ENCODE measurements at places on chromosomes 13 and 19. TPM values are rescaled to one million over a fixed set of nuclear protein-coding genes. Genes with fewer than 3 reads are reported as not detected.

DENND1C gene
- 1.2 TPM for total RNA-seq

ZNF541 gene
- 0.99 TPM for total RNA-seq

ZSCAN4 gene
- not detected for total RNA-seq

LRRC63 gene
- not detected for total RNA-seq

DNA sequence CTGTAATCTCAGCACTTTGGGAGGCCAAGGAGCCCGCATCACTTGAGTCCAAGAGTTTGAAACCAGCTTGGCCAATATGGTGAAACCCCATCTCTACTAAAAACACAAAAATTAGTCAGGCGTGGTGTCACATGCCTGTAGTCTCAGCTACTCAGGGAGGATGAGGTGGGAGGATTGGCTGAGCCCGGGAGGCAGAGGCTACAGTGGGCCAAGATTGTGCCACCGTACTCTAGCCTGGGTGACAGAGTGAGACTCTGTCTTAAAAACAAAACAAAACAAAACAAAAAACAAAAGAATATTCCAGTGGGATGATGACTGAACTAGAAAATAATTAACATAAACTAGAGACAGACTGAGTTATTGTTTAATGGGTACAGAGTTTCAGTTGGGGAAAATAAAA, 81.7 kb upstream of the ABCC4 start:
- DNase-seq, result no peak

- no peak for DNase-seq
Observed at GRCh38 chr13:103531278-103531677, 465.1 kb upstream of the SLC10A2 start.

DNA sequence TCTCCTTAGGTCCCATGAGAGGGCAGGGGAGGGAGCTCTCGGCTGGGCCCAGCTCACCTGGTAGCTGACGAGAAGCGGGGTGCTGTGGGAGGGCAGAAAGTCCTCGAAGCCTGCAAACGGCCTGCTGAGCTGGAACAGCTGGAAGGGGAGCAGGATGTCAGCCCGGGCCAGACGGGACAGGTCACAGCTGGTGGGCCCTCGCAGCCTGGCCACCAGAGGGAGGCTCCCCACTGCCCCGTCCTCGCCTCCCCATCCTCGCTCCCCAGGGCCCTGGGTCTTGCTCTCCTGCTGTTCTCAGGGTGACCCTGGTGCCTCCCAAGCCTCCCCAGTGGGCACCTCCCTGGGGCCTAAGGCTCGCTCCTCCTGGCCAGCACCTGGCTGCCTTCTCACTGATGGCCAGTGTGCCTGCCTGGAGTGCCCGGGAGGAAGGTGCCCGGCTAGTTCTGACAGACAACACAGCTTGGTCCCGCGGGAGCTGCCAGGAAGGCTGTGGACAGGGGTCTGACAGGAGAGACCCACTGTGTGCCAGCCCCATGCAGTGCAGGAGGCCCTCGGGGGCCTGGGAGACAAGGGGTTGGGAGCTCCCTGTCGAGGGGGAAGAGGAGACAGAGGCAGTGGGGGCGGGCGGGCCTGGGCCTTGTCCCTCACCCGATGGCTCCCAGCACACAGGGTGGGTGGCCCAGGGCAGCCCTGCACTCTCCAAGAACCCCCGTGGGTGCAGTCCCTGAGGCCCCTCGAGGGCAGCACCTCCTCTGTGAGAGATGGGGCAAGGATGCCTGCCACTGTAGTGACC, 20.3 kb downstream of the GPX4 start:
- DNase-seq, result no peak

DNA sequence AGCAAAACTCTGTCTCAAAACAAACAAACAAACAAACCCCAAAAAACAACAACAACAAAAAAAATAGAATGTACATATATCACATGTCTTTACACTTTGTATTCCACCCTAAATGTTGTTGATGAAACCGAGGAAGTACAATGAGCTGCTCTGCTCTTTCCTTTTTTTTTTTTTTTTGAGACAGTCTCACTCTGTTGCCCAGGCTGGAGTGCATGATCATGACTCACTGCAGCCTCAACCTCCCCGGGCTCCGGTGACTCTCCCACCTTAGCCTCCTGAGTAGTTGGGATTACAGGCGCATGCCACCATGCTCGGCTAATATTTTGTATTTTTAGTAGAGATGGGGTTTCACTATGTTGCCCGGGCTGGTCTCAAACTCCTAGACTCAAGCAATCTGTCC, 30.6 kb upstream of the LRP3 start:
- DNase-seq, result no peak

- no peak for DNase-seq
Observed at GRCh38 chr19:35344511-35345031, 3.1 kb upstream of the FFAR1 start.

- no peak for DNase-seq
Observed at GRCh38 chr13:92745258-92745657, 481.3 kb upstream of the GPC6 start.

DNA sequence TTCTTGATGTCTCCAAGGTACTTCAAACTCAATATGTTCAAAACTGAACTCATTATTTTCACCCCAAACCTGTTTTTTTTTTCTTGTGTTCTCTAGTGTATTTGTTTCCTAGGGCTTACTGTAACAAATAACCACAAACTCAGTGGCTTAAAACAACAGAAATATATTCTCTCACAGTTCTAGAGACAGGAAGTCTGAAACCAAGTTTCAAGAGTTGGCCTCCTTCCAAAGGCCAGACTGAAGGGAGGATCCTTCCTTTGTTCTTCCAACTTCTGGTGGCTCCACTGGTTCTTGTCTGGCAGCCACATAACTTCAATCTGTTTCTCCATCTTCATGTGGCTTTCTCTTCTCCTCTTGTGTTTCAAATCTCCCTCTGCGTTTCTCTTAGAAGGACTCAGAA, 62.0 kb upstream of the PDCD5 start:
- DNase-seq, result no peak

DNA sequence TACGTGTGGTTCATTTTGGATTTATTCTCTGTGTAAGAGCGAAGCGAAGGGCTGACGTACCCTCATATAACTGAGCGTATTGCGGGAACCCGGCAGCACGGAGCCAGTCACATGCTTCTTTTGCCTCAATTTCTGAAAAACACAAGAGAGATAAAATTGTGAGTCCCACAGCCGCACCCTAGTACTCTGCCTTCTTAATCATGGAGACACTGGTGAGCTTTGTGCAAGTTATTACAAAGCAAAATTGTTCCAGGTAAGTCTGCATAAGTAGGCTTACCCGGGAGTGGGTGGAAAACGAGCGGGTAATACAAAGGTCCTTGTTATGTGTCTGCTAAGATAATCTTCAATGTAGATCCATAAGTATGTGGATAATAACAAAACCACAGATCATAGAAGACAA, 118.1 kb downstream of the STARD13 start:
- DNase-seq, result no peak
